ENCODE measurements at places on chromosomes 6 and 20.

DNA sequence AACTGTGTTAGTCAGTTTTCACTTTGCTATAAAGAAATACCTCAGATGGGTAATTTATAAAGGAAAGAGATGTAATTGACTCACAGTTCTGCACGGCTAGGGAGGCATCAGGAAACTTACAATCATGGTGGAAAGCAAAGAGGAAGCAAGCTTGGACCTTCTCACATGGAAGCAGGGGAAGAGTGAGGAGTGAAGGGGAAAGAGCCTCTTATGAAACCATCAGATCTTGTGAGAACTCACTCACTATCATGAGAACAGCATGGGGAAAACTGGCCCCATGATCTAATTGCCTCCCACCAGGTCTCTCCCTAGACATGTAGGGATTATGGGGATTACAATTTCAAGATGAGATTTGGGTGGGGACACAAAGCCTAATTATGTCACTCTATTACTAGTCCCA is 41.3 kb upstream of the PLAGL1 start:
- DNase-seq: no peak

GRCh38 chr20:50055524-50056083 is 57.3 kb downstream of the UBE2V1 start:
- no peak for DNase-seq

DNA sequence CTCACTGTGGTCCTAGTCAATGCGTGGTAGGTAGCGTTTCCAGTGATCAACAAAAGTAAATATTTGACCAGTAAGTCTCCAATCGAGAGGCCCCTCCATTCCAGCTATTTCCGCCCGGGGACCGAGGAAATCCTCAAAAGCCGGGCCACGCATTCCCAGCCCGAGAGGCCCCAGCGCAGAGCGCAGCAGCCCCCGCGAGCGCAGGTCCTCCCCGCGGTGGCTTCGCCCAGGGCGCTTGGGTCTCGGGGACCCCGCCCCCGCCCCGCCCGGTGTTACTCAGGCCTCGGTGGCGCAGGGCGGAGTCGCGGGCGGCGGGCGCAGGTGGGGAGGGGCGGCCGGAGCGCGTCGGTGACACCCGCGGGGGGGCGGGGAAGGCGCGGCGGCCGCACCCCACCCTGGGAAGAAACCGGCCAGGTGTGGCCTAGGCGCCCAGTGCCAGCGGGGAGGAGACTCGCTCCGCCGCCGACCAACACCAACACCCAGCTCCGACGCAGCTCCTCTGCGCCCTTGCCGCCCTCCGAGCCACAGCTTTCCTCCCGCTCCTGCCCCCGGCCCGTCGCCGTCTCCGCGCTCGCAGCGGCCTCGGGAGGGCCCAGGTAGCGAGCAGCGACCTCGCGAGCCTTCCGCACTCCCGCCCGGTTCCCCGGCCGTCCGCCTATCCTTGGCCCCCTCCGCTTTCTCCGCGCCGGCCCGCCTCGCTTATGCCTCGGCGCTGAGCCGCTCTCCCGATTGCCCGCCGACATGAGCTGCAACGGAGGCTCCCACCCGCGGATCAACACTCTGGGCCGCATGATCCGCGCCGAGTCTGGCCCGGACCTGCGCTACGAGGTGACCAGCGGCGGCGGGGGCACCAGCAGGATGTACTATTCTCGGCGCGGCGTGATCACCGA is at the start of gene DSP:
TSS of gene DSP (plus strand) at position 497 of the 890 bp plus-strand sequence. CDS start at position 742, 245 bp downstream.
- no peak for DNase-seq

DNA sequence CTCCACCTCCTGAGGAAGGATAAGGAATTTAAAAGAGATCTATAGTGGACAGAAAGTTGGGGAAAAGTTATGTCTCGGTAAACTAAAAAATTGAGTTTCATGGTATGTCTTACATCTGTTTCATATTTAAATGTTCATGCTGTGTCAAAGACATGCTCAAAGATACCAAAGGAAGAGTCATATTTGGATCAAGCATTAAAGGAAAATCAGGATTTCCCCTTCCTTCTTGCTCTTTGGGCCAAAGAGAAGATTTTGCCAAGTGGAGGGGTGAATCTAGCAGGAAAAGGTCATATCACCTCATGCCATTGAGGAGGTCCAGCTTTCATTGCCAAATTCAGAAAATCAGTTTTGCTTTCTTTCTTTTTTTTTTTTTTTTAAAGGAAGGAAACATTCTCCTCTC is 192.4 kb downstream of the OGFRL1 start:
- no peak for DNase-seq

- no peak for DNase-seq
Observed at GRCh38 chr6:5463690-5464089, 202.4 kb downstream of the FARS2 start.

DNA sequence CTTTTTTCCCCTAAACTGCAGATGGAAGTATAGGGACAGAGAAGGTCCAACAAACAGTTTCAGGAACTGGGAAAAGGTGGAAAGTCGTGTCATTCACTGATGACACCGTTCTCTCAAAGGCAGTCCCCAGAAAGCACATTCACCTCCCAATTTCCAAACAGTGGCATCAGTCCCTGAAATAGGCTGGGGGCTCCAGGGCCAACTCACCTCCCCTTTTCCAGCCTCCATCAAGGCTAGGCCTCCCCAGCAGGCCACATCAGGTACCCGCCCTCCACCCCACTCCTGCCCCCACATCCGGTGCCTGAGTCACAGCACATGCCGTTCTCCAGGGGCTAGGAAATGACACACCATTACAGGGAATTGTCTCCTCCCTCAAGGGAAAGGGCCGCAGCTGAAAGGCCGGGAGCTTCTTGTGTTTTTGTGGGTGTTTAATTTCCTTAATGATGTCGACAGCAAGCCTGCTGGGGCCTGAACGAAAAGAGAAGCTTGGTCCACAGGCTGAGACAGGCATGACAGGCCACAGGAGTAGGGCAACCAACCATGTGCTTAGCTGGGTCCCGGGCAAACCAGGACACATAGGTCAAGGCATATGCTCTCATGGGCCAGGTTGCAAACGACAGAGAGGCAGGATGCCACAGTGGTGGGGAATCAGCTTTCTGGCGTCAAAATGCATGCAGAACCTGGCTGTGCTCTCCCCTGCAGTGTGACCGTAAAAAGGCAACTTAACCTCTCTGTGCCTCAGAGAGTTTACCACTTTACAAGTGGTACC is 39.2 kb downstream of the ZMYND8 start:
- DNase-seq: peak; percentile 40

Data from GOT3 (cell line).